ENCODE measurements at places on chromosomes 16 and 17. TPM values are rescaled to one million over a fixed set of nuclear protein-coding genes. Genes with fewer than 3 reads are reported as not detected.

ANKFN1 gene
- not detected for total RNA-seq

CPHXL gene
- not detected for total RNA-seq

SOX15 gene
- 1.8 TPM for total RNA-seq

WSCD1 gene
- total RNA-seq: 4.4 TPM

CACNG3 gene
- not detected for total RNA-seq

TMEM219 gene
- total RNA-seq: 66.7 TPM

IGF2BP1 gene
- not detected for total RNA-seq

CCL3 gene
- 0.77 TPM for total RNA-seq

- no peak for DNase-seq
- H3K4me1 ChIP-seq: no peaks in the 10 kb centered on the region
- H3K4me3 ChIP-seq: no peak overlapping the region
- H3K27ac ChIP-seq: no peak overlapping the region
- no peaks in the 10 kb centered on the region for H3K27me3 ChIP-seq
- no peaks in the 10 kb centered on the region for H3K36me3 ChIP-seq
Measured at GRCh38 chr17:80718428-80718827, 173.8 kb downstream of the RPTOR start.

- H3K27ac ChIP-seq: no peak overlapping the region
- H3K27me3 ChIP-seq: no peaks in the 10 kb centered on the region
- H3K36me3 ChIP-seq: no peaks in the 10 kb centered on the region
- DNase-seq: no peak
- H3K4me3 ChIP-seq: no peak overlapping the region
Measured at GRCh38 chr17:62717889-62718288, 90.2 kb downstream of the MARCHF10 start.

- H3K4me1 ChIP-seq: no peaks in the 10 kb centered on the region
- DNase-seq: no peak
- H3K27ac ChIP-seq: no peak overlapping the region
- H3K27me3 ChIP-seq: no peaks in the 10 kb centered on the region
- no peak overlapping the region for H3K4me3 ChIP-seq
Measured at GRCh38 chr16:23861874-23862273, 26.1 kb downstream of the PRKCB start.

DNA sequence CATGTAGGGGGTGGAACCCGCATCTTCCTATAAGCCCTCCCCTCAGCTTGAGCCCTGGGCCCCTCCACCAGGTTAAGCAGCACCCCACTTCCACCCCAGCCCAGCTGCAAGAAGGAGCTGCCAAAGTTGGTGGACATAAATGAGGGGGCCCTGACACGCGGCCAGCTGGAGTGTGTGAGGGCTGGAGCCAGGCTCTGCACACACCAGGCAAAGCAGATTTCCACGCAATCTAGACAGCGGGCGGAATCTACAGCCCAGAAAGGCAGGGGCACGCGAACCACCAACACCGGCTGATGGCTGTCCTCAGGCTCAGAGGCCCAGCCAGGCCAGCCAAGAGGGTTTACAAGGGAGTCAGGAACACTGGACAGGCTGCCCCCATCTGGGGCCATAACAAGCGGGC is 171.2 kb downstream of the ZNF423 start:
- no peaks in the 10 kb centered on the region for H3K27me3 ChIP-seq
- H3K36me3 ChIP-seq: no peaks in the 10 kb centered on the region
- H3K4me1 ChIP-seq: no peaks in the 10 kb centered on the region
- DNase-seq: no peak

- peaks cover 14% of the 10 kb centered on the region for H3K4me1 ChIP-seq
- H3K4me3 ChIP-seq: no peak overlapping the region
- H3K27me3 ChIP-seq: no peaks in the 10 kb centered on the region
- no peak overlapping the region for H3K27ac ChIP-seq
- no peak for DNase-seq
Measured at GRCh38 chr16:66129196-66129595, 237.3 kb upstream of the CDH5 start.

DNA sequence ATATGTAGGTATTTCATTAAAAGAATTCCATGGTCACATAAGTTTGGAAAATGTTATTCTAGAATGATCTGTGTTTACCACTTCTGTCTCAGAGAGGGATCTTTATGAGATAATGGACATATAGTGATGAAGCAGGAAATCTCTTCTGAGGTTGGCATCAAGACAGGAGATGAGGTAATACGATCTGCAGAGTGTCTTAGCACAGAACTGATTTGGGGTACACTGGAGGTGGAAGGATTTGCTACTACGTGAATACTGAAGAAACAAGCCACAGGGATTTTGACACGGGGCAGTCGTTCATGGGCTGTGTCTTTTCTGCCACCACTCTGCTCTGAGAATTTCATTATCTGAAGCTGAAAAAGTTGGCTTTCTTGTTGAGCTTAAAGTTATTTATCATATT is 5.5 kb downstream of the CBFB start:
- no peaks in the 10 kb centered on the region for H3K36me3 ChIP-seq
- H3K27ac ChIP-seq: no peak overlapping the region
- no peaks in the 10 kb centered on the region for H3K27me3 ChIP-seq
- peaks cover 4% of the 10 kb centered on the region for H3K4me1 ChIP-seq

DNA sequence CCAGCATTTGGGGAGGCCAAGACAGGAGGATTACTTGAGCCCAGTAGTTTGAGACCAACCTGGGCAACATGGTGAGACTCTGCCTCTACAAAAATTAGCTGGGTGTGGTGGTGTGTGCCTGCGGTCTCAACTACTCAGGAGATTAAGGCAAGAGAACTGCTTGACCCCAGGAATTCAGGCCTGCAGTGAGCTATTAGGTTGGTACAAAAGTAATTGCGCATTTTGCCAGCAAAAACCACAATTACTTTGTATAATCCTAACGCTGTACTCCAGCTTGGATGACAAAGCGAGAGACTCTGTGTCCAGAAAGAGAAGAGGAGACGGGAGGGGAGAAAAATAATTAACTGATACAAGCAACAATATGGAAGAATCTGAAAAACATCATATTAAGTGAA is 32.7 kb downstream of the YWHAE start:
- no peak for DNase-seq
- no peak overlapping the region for H3K4me3 ChIP-seq

DNA sequence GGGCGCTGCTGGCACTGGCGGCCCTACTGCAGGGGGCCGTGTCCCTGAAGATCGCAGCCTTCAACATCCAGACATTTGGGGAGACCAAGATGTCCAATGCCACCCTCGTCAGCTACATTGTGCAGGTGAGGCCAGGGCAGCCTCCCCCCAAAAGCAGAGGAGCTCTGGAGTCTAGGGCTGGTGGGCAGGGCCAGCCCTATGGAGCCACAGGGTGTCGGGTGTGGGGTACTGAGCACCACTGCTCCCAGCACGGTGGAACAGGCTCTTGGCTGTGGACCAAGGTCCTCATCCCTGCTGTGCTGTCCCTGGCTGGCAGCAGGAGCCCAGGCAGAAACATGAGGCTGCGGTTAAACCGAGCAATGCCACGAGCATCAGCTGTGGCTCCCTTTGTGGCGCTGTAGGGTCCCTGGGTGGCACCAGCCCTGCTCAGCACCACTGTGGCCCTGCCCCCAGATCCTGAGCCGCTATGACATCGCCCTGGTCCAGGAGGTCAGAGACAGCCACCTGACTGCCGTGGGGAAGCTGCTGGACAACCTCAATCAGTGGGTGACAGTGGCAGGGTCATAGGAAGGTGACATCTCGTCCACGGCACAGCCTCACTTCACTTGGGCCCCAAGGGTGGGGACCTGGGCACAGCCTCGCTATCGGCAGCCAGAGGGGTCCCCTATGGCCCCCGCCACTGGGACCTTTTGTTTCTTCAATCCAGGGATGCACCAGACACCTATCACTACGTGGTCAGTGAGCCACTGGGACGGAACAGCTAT is 1.1 kb downstream of the DNASE1 start:
- H3K27ac ChIP-seq: no peak overlapping the region
- H3K27me3 ChIP-seq: no peaks in the 10 kb centered on the region
- DNase-seq: no peak

- no peaks in the 10 kb centered on the region for H3K36me3 ChIP-seq
- H3K4me1 ChIP-seq: peaks cover 44% of the 10 kb centered on the region
- H3K4me3 ChIP-seq: peak overlapping the region; percentile 20
- H3K27ac ChIP-seq: no peak overlapping the region
- DNase-seq: no peak
- H3K27me3 ChIP-seq: peaks cover 60% of the 10 kb centered on the region
Measured at GRCh38 chr16:2963074-2963722, 877 bp upstream of the KREMEN2 start.

GRCh38 chr17:65994679-65995078 is 197.3 kb downstream of the CEP112 start:
- H3K4me1 ChIP-seq: no peaks in the 10 kb centered on the region
- no peak overlapping the region for H3K4me3 ChIP-seq
- no peak for DNase-seq
- no peaks in the 10 kb centered on the region for H3K36me3 ChIP-seq
- no peaks in the 10 kb centered on the region for H3K27me3 ChIP-seq

- H3K4me1 ChIP-seq: peaks cover 8% of the 10 kb centered on the region
- H3K36me3 ChIP-seq: no peaks in the 10 kb centered on the region
- H3K27me3 ChIP-seq: no peaks in the 10 kb centered on the region
- no peak overlapping the region for H3K4me3 ChIP-seq
- DNase-seq: peak; percentile 64
Measured at GRCh38 chr16:57863434-57864160, 61.3 kb upstream of the KIFC3 start.

DNA sequence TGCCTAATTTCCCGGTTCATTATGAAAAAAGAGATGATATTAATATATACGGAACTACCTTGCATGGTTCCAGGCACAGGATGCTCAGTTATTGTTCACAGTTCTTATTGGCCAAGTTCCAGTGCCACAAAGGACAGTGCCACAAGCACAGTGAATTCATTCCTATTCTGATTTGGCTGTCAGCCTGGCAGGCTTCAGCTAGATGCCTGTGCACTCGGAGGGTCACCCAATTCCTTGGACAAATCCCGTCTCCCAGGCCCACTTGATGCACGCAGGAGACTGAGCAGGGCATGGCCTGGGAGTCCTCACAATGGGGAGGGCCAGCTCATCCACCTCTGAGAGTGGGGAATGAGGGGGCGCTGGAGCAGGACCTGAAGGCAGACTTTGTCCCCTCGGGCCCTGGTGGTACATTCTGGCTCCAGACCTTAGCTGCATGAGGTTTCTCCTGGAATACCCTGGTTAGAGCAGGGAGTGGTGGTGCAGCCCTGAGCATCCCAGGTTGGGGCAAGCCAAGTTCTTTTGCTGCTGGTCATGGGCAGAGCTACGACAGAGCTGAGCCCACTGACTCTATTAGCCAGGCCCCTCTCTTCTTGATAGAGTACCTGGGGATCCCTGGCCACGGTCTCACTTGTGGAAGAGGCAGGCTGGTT is 41.4 kb downstream of the MIS12 start:
- peaks cover 17% of the 10 kb centered on the region for H3K4me1 ChIP-seq
- no peak for DNase-seq
- peak overlapping the region; percentile 1 for H3K27ac ChIP-seq
- H3K36me3 ChIP-seq: peaks cover 81% of the 10 kb centered on the region
- no peaks in the 10 kb centered on the region for H3K27me3 ChIP-seq

DNA sequence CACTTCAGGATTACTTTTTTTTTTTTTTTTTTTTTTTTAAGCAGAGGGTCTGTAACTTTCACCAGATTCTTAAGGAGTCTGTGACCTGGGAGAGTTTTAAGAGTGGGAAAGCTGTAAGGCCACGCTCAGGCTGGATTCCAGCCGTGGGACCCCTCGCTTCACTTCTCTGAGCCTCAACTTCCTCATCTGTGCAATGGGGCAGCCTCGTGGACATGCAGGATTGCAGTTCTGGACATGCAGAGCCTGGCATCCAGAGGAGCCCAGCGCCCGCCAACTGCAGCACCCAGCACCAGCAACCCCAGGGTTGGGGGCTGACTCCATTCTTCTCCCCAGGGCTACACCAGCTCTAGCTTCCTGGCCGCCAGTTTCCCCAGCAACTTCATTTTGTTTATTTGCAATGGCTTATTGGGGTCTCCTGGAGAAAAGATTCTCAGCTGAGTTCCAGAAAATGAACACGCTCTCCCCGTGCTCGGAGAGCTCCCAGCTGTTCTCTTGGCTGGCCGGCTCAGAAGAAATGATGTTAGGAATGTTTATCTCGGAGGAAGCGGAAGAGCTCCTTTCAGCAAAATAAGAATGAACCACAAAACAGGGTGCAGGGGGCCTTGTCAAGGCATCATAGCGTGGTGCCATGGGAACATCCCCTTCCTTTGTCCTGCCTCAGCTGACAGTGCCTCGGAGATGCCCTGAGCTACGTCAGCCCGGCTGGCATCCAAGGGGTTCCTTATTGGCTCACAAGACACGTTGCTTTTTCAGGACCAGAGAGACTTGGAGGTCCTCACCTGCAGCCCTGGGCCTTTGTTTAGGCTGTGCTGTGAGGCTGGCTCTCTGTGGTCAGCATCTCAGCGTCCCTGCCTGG is 22.9 kb upstream of the ZCCHC14 start:
- peaks cover 22% of the 10 kb centered on the region for H3K4me1 ChIP-seq
- H3K27me3 ChIP-seq: no peaks in the 10 kb centered on the region
- H3K27ac ChIP-seq: no peak overlapping the region

DNA sequence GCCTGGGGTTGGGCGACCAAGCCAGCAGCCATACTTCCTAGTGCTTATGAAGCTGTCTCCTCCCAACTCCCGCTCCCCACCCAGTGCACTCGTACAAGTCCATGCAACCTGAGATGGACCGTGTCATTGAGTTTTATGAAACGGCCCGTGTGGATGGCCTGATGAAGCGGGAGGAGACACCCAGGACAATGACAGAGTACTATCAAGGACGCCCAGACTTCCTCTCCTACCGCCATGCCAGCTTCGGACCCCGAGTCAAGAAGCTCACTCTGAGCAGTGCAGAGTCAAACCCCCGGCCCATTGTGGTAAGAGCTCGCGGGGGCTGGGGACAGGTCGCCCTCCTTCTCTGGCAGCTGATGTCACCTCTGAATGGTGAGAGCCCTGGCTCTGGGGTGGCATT is 11.0 kb upstream of the KATNB1 start:
- no peaks in the 10 kb centered on the region for H3K4me1 ChIP-seq
- no peaks in the 10 kb centered on the region for H3K36me3 ChIP-seq
- H3K4me3 ChIP-seq: no peak overlapping the region
- no peaks in the 10 kb centered on the region for H3K27me3 ChIP-seq
- no peak overlapping the region for H3K27ac ChIP-seq

DNA sequence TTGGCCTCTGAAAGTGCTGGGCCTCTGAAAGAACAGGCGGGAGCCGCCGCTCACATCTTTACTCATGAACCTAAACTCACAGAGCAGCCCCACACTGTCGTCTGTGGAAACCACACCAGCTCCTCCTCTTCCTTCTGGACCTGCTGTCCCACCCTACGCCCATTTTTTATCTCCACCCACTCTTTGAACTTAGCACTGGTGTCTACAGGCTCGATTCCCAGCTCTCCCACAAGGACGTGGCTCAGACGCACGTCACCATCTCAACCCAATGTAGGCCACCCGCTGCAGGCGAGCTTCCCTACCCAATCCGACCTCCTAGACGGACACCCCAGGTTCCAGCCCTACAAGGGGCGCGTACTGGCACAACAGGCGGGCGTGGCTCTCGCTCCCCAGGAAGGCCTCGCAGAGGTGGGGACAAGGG is 62.2 kb downstream of the NXN start:
- H3K36me3 ChIP-seq: no peaks in the 10 kb centered on the region
- H3K27me3 ChIP-seq: no peaks in the 10 kb centered on the region
- H3K4me3 ChIP-seq: no peak overlapping the region
- DNase-seq: no peak
- H3K27ac ChIP-seq: peak overlapping the region; percentile 67
